ENCODE measurements at places on chromosomes 2 and 18. TPM values are rescaled to one million over a fixed set of nuclear protein-coding genes. Genes with fewer than 3 reads are reported as not detected.

DNA sequence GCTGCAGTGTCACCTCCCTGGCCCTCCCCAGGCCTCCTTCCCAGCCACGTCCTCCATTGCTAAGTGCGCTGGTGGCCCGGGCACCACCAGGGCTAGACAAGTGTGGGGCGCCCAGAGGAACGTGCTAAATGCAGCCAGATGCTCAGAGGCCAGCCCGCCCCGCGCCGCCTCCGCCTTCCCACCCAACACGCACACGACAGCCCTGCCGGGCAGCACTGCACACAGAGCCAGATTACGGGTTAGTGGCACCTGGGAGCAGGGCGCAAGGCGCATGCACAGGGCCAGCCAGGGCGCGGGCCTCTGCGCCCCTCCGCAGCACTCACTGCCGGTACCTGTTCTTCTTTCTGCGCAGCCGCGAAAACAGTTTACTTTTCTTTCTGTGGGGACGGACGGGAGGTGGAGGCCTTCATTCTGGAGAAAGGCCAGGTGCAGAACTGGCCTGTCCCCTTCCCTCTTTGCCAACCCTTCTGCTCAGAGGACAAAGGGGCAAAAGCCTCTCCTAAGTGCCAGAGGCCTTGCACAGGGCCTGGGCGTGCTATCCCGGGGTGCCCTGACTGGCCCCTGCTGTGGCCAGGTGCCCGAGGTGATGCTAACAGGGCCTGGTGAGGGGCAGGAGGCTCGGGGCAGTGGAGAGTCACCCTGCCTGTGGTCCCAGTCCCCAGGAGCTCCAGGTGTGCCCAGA lies 46.5 kb downstream of the BIN1 start:
- DNase-seq, result no peak

The AQP12A gene
- 0.55 TPM for polyA plus RNA-seq

The LHCGR gene
- polyA plus RNA-seq, result 0.32 TPM

The ALK gene
- 0.17 TPM for polyA plus RNA-seq

The CHRND gene
- 0.87 TPM for polyA plus RNA-seq

GRCh38 chr18:58315041-58315440 lies 271.0 kb downstream of the NEDD4L start:
- DNase-seq, result no peak

The SERPINB11 gene
- not detected for polyA plus RNA-seq

- DNase-seq, result no peak
Measured at GRCh38 chr18:54871231-54871630, 43.0 kb downstream of the RAB27B start.

DNA sequence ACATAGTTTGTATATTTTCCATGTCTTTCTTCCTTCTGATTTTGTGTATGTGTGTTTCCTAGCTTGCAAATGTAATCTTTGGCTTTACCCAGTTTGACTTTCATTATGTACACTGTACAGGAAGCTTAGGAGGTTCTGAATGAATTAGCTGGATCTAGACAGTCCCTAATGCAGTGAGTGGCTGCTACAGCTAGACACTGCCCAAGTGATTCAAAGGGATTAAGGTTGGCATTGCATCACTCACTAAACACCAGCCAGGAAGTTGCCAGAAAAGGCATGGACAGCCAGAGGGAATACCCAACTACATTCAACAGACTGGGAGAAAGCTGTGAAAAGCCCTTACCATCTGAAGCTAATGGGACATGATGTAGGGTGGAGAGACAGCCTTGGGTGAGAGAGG lies 316.0 kb upstream of the MEX3C start:
- DNase-seq, result no peak

GRCh38 chr2:221555494-221555846 lies 16.6 kb downstream of the EPHA4 start:
- DNase-seq, result no peak

The MYCN gene
- 34.4 TPM for polyA plus RNA-seq

- no peak for DNase-seq
Measured at GRCh38 chr2:124088616-124089015, 63.5 kb downstream of the CNTNAP5 start.

DNA sequence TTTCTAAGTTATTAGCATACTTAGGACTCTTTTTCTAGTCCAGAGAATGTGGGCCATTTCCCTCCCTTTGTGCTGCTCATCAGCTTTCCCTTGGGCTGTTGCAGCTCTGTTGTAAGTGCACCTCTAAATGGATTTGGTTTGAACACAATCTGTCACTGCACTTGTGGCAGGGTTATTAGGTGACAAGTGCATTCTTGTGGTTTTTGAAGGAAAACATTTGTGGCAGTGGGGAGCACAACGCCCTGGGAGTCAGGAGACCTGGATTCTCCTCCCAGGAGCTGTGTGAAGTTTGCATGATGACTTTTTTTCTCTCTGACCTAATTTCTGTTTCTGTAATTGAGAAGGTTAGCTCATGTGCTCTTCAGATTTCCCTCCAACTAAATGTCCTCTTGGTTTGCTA lies 630.9 kb upstream of the FAM98A start:
- no peak for DNase-seq

- DNase-seq, result no peak
Measured at GRCh38 chr18:8828798-8829197, 123.4 kb downstream of the MTCL1 start.

The TFCP2L1 gene
- 61.0 TPM for polyA plus RNA-seq

- DNase-seq, result no peak
Measured at GRCh38 chr2:241087420-241088268, 14.4 kb downstream of the MTERF4 start.

Measured in renal cortex interstitium (tissue), 15 donors.